Activated CD4-positive, alpha-beta T cell treated with anti-CD3 and anti-CD28 coated beads, Interleukin-2, amount 10 ng/mL, durations not matched to agents 24 days and 14 days (primary cell): ENCODE measurements at places on chromosomes 11 and 22.

GRCh38 chr22:29738118-29738815 is 18.5 kb downstream of the CABP7 start:
- DNase-seq, result no peak

DNA sequence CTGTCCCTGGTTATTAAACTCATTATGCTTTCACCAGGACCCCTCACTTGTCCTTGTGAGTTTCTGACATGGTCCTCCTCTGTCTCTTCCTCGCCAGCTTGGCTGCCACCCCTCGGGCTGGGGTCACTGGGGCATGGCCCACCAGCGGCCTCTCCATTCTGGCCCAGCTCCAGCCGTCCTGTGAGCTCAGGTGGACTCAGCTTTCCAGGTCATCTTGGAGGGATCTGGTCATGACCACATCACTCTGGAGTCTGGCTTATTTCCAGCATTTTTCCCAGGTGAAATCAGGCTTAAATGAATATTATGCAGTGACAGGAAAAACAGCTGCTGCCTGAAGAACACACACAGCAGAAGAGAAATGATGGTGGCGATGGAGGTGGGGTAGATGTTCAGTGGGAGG is 224.5 kb downstream of the ADAMTS15 start:
- no peak for DNase-seq

GRCh38 chr11:84793318-84793717 is 833.8 kb downstream of the DLG2 start:
- DNase-seq, result no peak

DNA sequence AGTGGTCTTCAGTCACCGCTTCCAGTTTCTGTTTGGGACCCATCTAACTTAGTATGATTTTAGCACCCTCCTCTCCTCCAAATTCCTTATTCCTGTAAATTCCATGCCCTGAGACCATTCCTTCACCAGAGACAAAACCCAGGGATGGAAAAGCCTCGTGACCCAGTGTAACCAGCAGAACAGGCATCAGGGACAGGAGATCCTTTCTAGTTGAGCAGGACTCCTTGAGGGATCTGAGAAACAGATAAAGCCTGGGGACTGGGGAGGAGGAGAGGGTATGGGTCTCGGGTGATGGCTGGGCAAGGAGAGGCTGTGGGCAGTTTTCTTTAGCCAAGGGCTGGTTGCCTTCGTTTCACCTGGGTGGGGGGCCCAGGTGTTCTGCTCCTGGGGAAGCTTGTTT is 40.9 kb downstream of the TEAD1 start:
- DNase-seq, result no peak

DNA sequence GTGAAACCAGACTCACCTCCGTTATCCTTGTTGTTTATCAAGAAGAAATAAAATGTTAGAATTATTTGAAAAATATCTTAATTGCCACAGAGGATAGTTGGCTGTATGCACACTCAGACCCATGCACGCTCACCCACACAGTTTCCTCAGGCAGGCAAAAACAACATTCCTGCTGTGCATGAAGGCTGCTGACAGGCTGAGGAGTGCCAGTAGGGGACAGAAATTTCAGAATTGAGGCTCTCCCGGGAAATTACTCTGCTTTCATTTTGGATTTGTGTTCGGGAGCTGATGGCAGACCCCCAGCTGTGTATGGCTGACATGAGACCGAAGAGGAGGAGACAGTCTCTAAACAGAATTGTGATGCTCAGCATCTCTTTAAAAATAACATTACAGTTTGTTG is 87.5 kb downstream of the AMOTL1 start:
- DNase-seq, result no peak

DNA sequence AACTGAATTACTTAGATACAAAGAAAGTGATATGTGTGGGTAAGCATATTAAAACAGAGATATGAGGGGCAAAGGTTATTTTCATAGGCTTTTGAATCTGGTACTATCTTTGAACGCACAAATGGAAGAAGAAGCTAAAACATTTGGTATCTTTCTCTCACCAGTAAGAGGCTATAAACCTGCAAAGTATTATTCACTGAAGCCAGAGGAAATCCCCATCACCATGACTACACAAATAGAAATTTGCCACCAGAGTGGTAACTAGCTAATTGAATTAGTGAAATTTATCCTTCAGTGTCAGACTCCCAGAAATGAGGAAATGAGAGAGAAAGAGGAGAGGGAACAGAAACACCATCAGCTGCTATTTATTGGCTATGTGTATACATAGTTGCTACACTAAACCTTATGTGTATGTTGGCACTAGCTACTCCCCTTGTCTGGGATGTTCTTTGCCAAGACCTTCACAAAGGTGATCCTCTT is 503.4 kb downstream of the DLG2 start:
- DNase-seq, result no peak

DNA sequence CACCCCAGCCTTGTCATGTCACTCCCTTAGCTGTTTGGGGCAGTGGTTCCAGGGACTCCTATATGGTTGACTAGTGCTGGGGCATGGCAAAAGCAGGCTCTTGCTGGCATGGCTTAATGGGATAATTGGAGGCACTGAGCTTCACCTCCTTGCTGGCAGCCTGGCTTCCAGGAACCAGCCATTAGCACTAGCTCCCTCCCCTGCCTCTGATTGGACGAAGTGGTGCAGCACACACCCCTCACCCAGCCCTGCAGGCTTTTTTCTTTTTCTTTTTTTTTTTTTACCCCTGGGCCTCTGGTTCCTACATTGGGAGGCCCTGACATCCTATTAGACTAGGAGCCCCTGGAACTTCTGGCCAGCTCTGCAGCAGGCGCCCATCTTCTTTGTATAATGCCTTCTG is 18.6 kb downstream of the PHLDB1 start:
- DNase-seq, result no peak

GRCh38 chr22:21755851-21756284 is 20.3 kb upstream of the YPEL1 start:
- DNase-seq, result no peak
